Epithelial cell of prostate (primary cell): ENCODE measurements at places on chromosomes 4 and X.
A peak's percentile ranks its signal among the peaks of the same experiment; 100 is the strongest.

DNA sequence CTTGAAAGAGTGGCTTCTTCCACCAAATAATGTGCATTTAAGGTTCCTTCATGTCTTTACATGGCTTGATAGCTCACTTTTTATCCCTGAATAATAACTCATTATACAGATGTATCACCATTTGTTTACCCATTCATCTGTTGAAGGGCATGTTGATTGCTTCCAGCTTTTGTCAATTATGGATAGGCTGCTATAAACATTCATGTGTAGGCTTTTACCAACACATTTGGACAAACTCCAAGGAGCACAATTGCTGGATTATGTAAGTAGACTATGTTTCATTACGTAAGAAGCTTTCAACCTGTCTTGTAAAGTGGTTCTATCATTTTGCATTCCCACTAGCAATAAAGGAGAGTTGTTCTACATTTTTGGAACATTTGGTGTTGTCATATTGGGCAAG lies 2637.0 kb downstream of the PCDH7 start:
- no peak for DNase-seq

- DNase-seq = no peak
Measured at GRCh38 chr4:176919631-176920030, 126.9 kb upstream of the VEGFC start.

- DNase-seq = no peak
Measured at GRCh38 chrX:118729042-118729652, 1.7 kb downstream of the IL13RA1 start.

GRCh38 chrX:56025872-56026571 lies 206.1 kb upstream of the KLF8 start:
- DNase-seq = no peak

GRCh38 chrX:119147486-119147885 lies 19.9 kb upstream of the KIAA1210 start:
- DNase-seq = no peak

DNA sequence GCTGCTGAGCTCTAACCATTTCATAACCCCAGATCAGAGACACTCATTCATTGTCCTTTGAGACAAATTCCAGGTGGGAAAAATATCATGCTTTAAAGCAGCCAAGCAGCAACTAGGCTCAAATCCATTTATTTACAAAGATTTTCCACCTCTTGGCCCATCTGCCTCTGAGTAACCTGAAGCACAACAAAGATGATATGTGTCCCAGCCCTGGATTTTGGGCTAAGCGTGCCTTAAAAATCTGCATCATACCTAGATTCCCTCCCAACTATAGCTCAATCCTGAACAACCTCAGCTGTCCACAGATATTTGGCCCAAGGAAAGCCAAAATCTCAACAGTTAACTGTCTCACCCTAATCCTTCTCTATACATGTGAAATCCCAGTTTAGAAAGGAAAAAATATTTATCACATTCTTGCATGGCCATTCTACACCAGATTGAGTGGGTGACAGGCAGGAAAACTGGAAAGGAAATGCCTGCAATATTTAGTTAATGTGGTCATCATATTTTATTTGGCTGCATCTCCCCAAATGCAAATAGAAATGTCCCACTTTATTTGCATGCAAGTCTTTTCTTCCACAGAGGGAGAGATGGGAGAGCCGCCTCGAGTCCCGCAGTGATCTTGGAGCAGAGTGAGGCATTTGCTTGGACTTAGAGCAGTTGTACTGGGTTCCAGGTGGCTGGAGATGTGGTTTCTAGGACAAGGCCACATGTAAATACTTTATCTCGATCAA lies 146.4 kb upstream of the EOLA2 start:
- DNase-seq = no peak

DNA sequence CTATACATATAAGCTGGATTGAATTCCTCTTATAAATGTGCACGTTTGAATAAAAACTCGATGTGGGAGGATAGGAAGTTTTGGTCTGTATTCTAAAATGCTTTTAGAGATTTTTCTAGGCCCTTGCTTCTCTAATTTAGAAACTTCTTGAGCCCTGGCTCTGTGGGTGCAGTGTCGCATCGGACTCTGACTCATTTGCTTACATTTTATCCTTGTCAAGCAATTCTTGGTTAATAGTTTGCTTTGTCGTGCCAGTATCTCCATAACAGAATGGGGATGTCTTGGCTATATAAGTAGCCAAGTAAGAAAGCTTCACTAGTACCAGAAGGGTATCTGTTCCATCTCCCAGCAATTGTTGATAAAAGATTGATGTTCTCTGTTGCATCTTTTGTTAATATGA lies 10.7 kb downstream of the SGMS2 start:
- no peak for DNase-seq

GRCh38 chrX:6456196-6456595 lies 78.7 kb downstream of the VCX3A start:
- no peak for DNase-seq

DNA sequence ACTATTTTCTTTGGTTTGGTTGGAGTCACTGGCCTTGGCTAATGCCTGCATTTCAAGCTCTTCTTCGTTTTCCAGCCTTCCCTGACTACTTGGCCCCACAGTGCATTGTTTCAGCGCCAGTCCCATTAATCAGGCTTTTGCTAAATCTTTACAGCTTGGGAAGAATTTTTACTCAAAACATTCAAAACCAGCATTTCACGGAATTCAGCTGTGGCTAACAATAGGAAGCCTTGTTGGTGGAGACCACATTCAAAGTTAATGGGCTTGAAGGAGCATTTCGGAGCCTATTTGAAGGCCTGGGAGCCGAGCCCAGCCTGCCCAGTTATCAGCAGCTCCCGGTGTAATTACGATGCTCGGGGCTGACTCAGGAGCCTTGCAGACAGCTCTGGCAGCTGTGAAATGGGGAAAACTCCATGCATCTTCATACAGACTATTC lies 30.8 kb upstream of the VCX2 start:
- no peak for DNase-seq

DNA sequence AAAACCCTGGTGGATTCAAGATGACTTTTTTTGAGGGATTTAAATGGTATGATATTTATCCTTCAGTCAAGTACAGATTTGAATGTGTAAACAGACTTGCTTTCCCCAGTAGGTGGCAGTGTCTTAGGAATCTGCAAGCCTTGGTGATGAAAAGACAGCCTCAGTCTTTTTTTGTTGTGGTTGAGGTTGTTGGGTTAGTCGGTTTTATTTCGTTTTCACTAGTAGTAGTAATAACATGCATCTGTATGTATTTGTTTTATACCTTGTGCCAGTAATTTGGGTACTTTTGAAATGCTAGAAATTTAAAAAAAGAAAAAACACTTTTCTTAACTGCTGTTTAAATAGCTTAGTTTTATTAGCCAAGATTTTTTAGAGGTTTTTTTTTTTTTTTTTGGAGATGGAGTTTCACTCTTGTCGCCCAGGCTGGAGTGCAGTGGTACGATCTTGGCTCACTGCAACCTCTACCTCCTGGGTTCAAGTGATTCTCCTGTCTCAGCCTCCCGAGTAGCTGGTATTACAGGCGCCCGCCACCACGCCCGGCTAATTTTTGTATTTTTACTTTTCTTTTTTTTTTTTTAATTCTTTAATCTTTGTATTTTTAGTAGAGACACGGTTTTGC lies 39.2 kb downstream of the COPS4 start:
- DNase-seq = peak; percentile 49

GRCh38 chr4:82467471-82467870 lies 37.1 kb downstream of the ENOPH1 start:
- DNase-seq = no peak

DNA sequence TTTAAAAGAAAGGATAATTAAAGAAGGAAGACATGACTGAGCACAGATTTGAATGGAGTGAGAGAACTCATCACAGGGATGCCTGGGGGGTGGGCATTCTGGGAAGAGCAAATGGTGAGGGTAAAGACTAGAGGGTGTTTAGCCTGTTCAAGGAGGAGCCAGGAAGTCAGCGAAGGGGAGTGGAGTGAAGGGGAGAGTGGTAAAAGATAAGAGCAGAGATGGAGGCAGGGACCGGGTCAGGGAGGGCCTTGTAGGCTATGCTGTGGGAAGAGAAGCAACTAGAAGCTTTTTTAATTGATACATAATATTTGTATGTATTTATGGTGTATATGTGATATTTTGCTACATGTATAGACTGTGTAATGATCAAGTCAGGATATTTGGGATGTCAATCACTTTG lies 2.2 kb upstream of the VGLL1 start:
- DNase-seq = no peak

- DNase-seq = no peak
Measured at GRCh38 chr4:5267408-5267807, 216.1 kb downstream of the STK32B start.

GRCh38 chr4:1249148-1249730 lies 309 bp upstream of the CTBP1 start:
- DNase-seq = peak; percentile 49

GRCh38 chr4:148653681-148654080 lies 211.5 kb upstream of the NR3C2 start:
- no peak for DNase-seq

DNA sequence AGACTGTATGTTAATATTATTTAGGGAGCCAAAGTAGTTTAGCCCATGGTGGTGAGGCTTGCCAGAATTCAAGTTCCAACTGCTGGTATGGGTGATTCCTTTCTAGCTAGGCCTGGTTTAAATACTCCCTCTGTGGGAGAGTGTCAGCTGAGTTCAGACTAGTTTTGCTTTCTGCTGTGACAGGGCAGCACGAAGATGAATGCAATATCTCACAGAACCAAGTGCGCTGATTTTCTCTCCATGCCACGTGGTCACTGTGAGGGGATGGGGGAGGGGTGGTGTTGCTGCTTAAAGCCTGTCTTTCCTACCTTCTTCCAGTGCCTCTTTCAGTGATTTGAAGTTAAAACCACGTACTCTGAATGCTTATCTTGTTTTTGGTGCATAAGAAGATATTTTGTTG lies 445.7 kb upstream of the CXorf51B start:
- no peak for DNase-seq

DNA sequence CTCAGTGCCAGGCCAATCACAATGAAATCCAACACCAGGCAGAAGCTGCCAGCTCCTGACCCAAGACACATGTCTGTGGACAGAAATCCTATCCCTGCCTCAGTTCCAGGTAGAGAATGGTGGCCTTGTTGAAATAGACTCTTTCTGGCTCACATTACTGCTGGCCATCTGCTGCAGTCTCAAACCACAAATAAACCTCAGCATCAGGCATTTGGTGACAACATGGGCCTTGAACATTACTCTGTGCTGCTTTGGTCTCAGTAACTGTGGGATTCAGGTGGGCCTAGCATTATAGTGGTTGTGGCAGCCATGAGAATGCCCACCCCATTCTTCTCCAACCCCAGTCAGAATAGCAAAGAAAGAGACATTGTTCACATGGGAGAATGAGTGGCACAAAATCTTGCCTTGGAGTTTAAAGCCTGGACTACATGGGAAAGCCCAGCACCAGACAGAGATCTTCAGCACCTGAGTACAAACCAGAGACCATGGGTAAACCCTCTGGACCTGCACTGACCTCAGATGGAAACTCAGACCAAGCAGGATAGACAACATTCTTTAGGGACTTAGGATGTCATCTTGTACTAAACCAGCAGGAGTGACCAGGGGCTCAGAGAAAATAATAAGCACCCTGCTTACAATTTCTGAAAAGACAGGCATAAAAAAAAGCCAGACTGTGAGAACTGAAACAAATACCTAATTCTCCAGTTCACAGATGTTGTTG lies 50.4 kb upstream of the TRAM1L1 start:
- DNase-seq = no peak

- no peak for DNase-seq
Measured at GRCh38 chr4:175947117-175947722, 118.4 kb upstream of the WDR17 start.

GRCh38 chrX:37722595-37722994 lies 37.0 kb downstream of the XK start:
- DNase-seq = no peak

DNA sequence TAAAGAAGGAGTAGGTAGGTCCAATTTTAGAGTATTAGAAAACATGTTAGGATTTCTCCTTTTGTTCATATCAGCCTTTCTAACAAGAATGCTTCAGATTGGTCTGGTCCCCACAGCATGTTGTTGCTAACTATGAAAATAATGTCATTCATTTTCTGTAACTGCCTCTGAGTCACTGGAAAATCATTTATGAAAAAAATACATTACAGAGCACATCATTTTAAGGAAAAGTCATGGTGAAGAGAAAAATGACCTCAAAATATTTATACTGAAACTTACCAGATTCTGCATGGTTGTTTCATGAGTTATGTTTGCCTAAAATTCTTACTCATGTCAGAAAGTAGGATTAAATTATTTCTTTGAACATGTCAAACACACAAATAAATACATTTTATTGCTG lies 35.2 kb downstream of the DTHD1 start:
- DNase-seq = no peak
